ENCODE measurements at places on chromosomes 5 and 9.

GRCh38 chr5:159128070-159128541 is 28.4 kb upstream of the EBF1 start:
- DNase-seq, result no peak

DNA sequence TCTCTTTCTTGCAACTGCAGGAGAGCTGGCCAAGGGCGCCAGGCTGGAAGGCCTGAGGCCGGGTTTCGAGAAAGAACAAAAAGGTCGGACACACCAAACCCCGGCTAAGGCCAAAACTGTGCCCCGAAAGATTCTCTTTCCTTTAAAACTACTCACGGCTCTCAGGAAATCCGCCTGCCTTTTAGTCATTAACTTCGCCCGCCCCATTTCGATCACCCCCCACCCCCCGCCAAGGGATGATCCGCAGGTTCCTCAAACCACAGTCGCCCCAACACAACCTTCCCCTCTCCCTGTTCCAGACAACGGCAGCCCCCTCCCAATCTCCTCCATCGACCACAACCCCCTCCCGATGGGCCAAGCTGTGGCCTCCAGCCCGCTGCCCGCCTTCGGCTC is 536 bp downstream of the FEM1C start:
- no peak for DNase-seq

DNA sequence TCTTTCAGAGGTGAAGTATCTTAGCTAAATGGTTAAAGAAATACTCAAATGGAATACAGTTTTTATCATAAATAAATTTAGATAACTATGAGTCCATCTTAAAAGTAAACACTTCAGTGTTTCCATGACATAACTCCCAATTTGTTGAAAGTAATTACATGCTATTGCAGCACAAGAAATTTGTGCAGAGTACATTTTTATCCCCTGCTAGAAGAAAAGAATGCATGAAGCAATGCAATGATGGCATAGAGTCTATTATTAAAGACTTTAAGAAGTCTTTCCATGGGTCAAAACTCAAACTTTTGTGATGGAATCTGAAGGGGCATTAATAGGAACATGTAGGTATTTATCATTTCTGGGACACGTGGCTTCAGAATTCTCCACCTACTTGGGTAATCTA is 106.6 kb upstream of the DPYSL3 start:
- DNase-seq, result no peak

DNA sequence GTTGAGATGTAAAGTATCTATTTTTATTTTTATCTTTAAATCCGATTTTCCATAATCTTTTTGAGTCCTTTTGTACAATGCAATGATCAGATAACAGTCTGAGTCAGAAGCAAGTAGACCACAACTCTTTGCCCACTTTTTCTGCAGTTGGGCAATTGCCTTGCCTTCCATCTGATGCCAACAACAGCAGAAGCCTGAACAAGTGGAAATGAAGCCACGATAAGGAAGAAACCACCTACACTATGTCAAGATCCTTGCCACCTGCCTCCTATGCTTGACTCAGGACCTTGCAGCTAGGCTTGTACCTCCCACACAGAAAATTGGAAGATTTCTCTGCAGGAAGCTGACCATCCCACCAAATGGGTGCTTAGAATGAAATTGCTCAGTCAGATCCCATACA is 78.6 kb downstream of the ANXA1 start:
- DNase-seq, result no peak

DNA sequence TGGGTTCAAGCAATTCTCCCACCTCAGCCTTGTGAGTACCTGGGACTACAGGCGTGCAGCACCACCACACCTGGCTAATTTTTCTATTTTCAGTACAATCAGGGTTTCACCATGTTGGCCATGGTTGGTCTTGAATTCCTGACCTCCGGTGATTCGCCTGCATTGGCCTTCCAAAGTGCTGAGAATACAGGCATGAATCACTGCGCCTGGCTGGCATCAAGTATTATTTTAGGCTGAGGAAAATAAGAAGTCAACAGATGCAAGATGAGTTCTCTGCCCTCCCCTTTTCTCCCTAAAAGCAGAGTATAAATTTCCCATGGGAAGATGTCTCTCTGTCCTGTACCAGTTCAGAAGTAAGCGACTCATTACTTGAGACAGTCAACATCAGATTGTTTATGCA is 71.5 kb downstream of the ELAVL2 start:
- no peak for DNase-seq

DNA sequence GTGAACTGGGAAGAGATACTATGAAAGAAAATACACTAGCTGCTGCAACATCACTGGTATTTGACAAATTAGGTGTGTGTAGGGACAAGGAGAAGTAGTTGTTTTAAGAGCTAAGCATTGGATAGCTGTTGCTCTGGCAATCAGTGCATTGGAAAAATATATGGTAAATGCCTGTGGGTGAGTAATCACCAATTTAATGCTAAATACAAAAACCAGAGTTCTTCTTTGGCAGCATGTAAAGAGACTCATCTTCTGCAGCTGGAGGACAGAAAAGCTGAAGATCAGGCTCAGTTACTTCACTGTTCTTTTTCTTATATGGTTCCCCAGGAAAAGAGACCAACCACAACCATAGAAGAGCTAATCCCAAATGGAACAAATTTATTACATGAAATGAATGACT is 201.8 kb upstream of the MPDZ start:
- no peak for DNase-seq

GRCh38 chr9:77158772-77159513 is 18.4 kb upstream of the VPS13A start:
- DNase-seq, result no peak

- no peak for DNase-seq
These were observed 36.5 kb downstream of the LAMC3 start for GRCh38 chr9:131045300-131046092.

DNA sequence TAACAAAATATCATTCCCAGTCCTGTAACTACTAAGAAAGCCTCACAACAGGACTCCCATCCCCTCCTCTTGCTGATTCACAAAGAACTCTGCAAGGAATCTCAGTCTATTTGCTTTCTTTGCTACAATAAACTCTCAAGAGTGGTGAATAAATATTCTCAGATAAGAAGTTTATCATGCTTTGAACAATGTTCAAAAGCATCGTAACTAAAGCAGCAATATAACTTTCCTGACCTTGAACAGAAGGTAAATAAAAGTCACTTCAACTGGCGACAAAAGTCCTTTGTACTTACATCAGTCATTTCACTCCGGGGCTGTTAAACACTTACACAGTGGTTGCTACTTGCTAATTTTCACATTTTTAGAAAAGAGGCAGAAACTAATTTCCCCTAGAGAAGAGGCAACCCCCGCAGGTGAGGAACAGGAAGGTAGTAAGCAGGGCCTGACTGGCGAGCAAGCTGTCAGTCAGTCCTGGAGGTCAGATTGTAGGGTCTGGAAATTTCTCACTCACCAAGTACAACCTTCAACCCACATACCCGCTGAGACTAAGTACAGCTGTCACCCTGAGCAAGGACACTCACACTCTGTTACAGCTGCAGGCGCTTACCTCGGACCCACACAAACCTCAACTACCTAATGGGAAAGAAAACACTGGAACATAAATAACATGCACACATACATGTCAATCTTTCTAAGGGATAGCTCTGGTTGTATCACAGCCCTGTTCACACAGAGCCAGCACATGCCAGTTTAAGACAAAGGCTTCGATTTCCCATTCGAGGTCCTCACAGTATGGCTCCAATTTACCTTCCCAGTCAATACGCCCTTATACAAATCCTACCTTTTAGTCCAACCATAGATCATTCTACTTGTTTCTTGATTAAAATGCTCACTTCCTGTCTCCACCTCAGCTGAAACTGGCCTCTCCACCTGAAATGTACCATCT is 104.6 kb upstream of the RETREG1 start:
- no peak for DNase-seq

DNA sequence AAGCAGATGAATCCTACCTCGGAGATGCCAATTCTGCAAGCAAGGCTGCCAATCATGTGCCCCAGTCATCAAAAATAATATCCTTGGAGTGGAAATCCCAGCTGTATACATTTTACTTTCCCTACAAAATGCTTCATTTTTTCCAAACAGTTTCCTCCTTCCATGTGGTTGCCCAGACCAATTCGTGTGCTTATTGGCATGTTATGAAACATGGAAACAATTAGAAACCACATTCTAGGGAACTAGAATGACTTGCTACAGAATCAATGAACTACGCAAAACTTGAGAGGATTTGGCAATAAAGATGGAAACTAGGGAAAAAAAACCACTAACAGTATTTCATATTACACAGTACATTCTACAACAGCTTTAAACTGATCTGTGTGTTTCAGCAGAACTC is 584.5 kb upstream of the DMAC1 start:
- DNase-seq, result no peak

DNA sequence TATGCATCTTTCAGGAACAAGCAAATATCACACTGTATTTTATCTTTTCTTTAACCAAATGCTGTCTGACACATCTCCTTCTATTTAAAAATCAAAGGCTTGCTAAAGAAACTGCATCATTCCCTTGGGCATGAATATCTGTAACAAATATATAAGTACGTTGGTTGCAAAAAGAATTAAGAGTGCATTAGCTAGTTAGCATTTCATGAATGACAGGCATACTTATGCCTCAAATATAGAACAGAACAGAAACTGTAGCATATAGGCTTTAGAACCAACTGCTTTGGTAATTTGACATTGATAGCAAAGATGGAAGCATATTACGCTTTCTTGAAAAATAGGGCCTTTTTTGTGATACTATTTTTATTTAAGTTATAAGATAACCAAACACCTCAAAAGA is 761.2 kb downstream of the MAT2B start:
- no peak for DNase-seq

GRCh38 chr9:136942881-136943230 is 1.7 kb downstream of the FBXW5 start:
- no peak for DNase-seq

Measured in H9 (cell line).